ENCODE measurements at places on chromosomes 12 and 14.

DNA sequence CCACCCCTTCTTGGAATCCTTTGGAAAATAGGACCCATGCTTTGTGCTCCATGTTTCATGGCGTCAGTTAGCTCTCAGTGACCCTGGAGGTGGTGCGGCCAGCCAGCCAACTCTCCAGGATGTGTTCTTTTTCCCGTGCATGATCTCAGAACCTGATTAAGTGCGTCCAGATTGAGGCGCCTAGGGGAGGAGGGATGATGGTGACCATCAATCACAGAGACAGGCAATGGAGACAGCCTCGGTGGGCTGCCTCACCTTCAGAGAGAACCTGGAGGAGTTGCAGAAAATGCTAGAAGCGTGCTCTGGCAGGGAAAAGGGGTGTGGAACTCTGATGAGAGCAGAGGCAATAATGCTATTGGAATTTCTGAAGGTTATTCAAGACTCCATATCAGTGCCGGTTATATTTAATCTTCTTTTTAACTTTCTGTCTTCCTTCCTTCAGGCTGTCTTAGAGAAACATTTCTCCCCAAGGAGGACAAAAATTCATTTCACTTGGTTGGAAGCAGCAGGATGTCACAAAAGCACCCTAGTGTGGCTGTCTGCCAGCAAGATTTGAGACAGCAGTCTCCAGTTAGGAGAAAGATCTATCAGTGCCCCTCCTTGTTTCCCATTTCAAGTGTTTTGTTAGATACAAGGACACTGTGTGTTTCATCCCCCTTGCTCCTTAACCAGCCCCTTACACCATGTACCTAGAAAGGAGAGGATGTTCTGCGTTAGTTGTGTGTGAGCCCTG is 53.3 kb upstream of the IGF1 start:
- DNase-seq = no peak

DNA sequence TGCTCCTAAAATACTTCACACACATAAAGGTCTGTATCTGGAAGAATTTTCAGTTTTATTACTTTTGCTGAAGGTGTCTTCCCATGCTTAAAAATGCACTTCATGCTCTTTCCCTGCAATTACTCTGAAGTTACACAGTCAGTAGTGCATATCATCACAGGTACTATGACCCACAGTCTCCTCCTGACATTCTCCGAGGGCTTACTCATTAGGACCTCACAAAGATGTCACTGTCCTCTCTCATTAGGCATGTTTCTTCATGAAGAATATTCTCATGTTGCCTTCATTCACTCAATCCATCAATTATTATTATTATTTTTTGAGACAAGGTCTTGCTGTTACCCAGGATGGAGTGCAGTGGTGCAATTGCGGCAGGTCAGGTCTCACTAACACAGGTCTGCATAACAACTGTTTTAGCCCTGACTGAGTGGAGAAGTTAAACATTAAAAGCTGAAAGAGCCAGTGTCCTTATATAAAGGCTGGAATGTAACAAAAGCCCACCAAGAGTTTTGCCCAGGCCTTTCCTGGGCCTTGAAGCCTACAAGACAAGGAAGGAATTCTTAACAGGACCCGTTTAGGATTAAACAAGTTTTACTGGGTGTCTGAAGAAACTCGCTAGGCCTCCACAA is 119.5 kb upstream of the WSCD2 start:
- no peak for DNase-seq

GRCh38 chr14:94292526-94292871 is 569 bp downstream of the SERPINA10 start:
- no peak for DNase-seq

GRCh38 chr12:127178052-127178451 is 1088.9 kb upstream of the TMEM132C start:
- DNase-seq = peak; percentile 41

DNA sequence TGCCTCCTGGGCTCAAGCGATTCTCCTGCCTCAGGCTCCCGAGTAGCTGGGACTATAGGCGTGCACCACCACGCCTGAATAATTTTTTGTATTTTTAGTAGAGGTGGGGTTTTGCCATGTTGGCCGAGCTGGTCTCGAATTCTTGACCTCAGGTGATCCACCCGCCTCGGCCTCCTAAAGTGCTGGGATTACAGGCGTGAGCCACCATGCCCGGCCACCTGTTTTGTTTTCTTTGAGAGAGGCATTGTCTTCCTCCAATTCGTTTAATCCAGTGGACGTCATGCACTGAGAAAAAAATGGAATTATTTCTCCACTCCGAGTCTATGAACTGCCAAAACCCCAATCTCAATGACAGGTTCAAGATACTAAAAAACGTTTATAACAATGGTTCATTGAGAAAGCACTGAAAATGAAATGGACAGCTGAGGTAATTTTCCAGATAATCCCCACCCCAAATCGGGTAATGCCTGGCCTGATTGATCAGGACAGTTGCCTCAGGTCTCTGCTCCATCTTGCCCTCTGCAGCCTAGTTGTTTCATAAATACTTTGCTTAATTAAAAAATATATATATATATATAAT is 132.7 kb upstream of the PARP11 start:
- DNase-seq = no peak

- DNase-seq = no peak
These were observed 47.1 kb downstream of the NELL2 start for GRCh38 chr12:44829045-44829444.

GRCh38 chr14:103312006-103312635 is 21.9 kb upstream of the EIF5 start:
- no peak for DNase-seq

- no peak for DNase-seq
These were observed 46.5 kb upstream of the RTL1 start for GRCh38 chr14:100950024-100950423.

DNA sequence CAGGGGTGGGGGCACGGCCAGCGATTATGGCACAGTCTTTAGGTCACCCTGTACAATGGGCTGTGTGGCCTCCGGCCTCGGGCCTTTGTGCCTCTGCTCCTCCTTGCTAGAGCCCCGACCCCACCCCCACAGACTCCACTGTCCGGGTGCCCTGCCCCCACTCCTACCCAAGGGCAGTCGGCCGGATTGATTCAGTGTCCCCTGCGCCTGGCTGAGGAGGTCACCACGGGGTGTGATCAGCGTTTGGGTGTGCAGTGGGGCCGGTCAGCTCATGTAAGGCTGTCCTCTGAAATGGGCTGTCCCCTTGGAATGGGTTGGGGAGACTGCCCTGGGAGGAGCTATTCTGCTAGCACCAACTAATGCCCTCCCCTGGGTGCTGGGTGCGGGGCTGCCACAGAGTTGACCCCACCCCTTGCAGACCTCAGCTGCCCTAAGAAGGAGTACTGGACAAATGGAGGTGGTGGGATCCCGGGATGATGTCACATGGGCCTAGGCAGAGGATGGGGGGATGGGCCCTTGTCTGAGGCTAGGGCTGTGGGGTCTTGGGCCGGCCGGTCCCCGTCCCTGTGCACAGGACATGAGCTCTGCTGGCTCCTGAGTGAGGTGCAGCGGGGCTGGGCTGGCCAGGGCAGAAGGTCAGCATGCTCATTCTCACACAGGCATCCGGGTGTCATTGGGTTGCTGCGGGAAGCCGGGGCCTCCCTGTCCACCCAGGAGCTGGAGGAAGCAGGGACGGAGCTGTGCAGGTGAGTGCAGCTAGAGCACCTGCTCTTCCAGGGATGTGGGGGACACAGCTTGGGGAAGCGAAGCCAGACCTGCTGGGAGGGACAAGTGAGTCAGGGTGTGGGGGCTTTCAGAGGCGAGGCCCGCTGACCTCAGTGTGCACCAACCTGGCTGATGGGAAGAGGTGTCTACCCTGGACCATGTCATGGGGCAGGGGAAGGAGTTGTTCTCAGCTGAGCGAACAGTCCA is 23.4 kb downstream of the ASPG start:
- DNase-seq = no peak

GRCh38 chr14:89540830-89541470 is 123.9 kb upstream of the FOXN3 start:
- peak; percentile 91 for DNase-seq

DNA sequence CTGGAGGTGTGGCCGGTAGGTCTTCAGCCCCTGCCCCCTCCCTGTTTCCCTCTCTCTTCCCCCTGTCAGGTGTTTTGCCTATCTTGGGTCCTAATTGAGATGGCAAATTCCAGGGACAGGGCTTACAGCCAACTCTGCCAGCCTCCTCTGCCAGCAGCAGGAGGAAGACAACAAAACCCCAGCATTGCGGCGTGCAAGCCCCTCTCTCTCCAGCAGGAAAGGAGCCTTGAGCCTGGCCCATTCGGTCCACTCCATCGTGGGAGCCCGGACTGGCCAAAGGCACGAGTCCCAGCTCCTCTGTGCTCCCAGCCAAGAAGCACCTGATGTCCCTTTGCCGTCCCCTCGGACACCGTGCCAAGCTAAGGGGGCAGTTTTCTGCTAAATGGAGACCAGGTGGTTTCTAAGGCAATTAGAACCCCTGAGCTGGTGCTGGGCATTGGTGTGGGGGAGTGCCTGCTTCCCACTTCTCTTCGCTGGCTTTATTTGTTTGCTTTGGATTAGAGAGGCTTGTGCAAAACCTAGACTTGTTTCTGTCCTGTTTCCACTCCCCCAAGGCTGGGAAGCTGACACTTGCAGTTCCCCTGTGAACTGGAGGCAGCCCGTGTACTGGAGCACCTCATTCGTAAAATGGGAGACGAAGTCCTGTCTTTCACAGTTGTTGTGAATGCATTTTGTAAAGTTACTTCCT is 57.1 kb upstream of the LHX5 start:
- DNase-seq = no peak

GRCh38 chr14:92935446-92935845 is 12.5 kb downstream of the CHGA start:
- no peak for DNase-seq

DNA sequence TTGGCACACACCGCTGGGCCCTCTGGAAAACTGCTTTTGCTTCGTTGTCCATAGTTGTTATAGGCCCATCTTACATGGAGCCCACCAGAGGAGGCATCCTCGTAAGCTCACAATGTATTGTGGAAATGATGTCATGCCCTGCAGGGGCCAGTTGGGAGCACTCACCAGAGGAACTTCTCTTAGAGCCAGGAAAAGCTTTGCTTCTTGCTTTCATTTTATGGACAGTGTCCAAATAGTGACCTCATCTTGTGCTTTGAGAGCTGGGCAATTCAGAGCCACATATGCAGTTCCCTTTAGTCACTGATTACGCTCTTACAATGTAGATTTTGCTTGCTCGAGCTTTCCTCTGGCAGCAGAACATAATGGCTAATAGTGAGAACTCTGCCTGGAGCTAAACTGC is 275.6 kb downstream of the AACS start:
- DNase-seq = peak; percentile 60

DNA sequence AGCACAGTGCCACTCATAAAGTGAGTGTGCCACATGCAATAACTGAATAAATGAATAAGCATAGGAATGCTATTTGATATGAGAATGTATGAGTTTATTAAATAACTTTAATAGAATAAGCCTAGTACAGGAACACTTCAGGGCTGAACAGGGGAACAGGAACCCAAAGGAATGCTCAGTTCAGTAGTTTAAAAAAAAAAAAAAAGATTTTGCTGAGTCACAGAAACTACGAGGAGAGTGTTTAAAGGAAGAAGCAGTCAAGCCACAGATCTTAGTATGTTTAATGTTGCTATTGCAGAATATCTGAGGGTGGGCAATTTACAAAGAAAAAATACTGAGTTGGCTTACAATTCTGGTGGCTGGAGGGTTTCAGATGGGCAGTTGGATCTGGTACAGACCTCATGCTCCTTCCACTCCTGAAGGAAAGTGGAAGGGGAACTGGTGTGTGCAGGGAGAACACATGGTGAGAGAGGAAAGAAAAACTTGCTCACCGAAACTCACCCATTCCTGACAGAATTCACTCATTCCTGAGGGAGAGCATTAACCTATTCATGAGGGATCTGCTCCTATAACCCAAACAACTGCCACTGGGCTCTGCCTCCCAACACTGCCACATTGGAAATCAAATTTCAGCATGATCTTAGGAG is 880.3 kb upstream of the MGAT4C start:
- DNase-seq = peak; percentile 59

GRCh38 chr14:67060546-67060945 is 128.7 kb upstream of the GARIN2 start:
- no peak for DNase-seq

- DNase-seq = peak; percentile 34
These were observed 20.3 kb upstream of the SYCP3 start for GRCh38 chr12:101759396-101760047.

DNA sequence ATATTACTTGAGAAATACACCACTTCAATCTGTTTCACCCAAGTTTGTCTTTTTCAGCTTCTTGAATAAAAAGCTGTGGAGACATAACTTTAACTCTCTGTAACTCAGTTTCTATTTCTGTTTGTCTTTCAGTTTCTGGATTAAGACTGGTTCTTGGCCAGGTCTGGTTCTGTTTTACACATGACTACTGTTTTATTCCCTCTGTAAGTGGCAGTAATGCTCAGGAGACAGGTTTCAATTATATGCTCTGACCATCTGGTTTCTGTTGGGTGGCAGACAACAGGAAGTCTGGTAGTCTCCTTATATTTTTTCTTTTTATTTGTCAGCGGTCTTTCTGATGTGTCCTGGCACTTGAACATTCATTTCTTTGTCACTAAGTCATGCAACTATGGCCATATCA is 102.9 kb downstream of the RPS29 start:
- no peak for DNase-seq

- DNase-seq = no peak
These were observed 616.5 kb downstream of the TRHDE start for GRCh38 chr12:72888693-72889092.

DNA sequence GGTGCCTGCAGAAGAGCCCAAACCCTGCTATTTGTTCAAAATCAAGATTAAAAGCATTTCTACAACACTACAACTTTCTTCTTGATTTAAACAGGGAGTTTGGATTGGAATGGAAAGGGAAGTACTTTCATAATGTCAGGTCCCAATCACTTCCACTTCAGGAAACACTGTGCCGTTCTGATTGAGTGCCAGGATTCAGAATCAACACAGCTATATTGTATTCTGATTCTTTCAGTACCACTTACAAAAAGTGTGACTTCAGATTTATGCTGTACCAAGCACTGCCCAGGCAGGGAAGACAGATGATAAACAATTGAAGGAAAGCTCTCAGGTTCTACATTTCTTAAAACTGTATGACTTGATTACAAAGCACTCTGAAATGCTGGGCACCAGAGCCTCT is 3.2 kb downstream of the TDP1 start:
- DNase-seq = no peak

DNA sequence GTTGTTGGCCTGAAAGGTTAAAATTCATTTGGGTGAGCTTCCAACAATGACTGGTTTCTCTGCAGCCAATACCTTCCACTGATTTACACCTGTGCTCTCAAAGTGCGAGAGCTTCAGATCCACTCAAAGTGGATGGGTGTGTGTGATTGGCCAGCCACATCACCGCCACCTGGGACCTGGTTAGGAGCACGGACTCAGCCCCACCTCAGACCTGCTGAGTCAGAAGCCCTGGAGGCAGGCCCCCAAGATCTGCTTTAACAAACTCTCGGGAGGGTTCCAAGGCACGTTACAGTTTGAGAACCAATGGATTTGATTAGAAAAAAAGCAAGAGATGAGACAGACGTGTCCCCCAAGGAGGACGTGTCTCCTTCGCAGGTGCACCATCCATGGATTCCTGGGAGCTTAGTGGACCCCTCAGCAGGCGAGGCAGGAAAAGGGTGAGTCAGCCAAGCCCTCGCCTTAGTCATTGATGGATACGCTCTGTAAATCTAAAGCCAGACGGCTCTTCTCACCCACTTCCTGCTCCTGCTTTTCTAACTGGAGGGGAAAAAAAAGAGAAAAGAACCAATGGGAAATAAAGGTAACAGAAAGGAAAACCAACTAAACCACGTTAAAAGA is 24.5 kb downstream of the FZD10 start:
- peak; percentile 83 for DNase-seq

- peak; percentile 83 for DNase-seq
These were observed 46.1 kb upstream of the OTOGL start for GRCh38 chr12:80053051-80053790.

- DNase-seq = peak; percentile 73
These were observed at the start of gene CDH24 for GRCh38 chr14:23056956-23057756. CDH24 (minus strand) TSS chr14:23057520; CDS start chr14:23055733, 1,787 bp downstream.

Data from fibroblast of skin of abdomen (primary cell).